M059J (cell line): ENCODE measurements at places on chromosomes 4 and X.

DNA sequence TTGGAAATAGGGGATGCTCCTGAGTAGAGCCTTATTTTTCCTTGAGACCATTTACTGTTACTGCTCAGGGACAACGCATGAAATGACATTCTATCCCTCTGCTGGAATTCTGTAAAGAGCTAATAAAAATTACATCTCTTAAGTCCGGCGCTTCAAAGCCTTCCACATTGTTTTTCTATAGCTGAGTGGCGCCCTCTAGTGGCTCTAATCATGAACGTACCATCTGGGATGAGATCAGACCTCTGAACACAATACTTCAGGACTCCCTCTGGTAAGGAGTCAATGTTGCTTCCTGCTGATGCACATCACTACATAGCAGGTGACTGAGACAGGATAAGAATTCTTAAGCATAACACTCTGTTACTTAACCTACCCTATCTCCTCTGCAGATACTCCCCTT is 6.0 kb downstream of the HMGN5 start:
- peak; percentile 66 for DNase-seq

DNA sequence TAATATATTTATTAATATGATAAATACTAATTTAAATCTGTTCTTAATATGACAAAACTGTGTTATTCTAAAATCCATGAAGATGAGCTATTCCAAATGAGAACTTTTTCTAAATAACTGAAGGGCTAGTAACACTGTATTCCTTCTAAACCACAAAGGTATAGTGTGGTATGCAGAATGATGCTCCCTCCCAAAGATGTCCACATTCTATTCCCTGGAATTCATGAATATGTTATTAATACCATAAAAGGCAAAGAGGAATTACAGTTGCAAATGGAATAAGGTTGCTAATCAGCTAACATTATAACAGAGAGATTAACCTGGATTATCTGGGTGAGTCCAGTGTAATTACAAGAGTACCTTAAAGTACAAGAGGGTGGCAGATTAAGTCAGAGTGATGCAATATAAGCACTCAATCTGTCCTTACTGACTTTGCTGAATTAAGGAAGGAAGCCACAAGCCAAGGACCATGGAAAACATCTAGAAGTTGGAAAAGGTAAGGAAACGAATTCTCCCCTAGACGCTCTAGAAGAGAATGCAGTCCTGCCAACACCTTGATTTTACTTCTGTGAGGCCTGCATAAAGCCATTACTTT is 20.7 kb upstream of the MAB21L2 start:
- DNase-seq: no peak

DNA sequence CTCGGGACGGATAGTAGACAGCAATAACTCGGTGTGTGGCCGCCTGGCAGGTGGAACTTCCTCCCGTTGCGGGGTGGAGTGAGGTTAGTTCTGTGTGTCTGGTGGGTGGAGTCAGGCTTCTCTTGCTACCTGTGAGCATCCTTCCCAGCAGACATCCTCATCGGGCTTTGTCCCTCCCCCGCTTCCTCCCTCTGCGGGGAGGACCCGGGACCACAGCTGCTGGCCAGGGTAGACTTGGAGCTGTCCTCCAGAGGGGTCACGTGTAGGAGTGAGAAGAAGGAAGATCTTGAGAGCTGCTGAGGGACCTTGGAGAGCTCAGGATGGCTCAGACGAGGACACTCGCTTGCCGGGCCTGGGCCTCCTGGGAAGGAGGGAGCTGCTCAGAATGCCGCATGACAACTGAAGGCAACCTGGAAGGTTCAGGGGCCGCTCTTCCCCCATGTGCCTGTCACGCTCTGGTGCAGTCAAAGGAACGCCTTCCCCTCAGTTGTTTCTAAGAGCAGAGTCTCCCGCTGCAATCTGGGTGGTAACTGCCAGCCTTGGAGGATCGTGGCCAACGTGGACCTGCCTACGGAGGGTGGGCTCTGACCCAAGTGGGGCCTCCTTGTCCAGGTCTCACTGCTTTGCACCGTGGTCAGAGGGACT is 5.7 kb upstream of the MSANTD1 start:
- no peak for DNase-seq

DNA sequence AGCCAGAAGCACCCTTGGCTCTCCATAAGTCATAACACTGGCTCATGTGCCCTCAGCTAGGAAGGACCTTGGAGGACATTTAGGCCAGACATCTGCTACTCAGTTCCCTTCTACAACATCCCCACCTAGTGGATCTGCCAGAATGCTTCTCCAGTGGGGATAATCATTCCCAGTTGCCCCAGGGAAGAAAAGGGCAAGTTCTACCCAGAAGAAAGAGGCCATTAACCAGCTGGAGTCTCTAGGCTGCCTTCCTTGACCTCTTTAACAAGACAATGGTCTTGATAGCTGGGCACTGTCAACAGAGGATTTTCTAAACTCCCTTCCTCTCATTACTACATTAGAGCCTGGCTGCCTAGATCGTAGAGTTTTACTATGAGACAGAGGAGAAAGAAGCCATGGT is 42.0 kb downstream of the LGI2 start:
- peak; percentile 54 for DNase-seq

DNA sequence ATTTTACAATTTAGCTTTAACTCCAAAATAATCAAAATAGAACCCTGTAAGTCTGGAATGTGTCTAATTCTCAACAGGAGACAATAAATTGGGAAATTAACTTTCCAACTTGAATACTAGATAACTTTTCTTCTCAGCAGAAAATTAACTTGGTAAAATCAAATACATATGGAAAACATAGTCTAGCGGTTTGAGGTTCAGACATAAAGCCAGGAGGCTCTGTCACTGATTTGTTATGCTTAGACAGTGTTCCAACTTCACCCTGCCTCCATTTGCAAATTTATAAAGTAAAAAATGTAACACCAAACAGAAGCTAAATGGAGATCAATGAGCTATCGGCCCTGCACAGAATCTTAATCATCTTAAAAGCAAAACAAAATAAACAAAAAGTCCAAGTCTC is 46.3 kb downstream of the TBCK start:
- DNase-seq: no peak

DNA sequence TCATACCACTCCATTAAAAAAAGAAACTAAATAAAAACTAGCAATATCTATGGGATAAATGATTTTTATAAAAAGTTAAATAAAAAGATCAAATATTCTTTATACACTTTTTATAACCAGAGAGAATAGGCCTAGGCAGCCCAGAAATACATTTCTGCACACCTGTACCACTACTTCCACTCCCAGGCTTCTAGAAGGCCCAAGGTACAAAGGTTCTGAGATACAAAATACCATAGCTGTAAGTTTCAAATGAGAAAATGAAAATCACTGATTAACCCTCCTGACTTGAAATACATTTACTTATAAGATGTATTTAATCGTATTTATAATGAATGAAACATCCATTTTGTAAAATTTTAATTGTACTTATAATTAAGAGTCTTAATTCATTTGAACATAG is 226.5 kb upstream of the MAB21L2 start:
- no peak for DNase-seq

DNA sequence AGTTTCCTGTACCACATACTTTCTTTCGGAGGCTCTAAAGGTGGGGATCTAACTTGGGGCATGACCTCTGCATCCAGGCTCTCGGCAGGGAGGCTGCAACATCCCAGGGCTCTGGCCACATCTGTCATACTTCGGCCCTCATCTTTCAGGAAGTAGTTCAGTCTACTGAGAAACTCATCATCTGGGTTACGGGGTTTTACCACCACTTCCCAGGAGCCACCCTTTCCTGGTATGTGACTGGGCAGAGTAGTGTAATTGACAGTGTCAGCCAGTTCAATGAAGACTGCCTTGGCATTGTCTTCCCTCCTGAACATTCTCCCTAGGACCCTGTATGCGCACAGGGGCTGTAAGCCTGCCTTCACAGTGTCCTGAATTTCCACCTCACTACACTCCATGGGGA is 2.8 kb downstream of the PNMA5 start:
- no peak for DNase-seq

DNA sequence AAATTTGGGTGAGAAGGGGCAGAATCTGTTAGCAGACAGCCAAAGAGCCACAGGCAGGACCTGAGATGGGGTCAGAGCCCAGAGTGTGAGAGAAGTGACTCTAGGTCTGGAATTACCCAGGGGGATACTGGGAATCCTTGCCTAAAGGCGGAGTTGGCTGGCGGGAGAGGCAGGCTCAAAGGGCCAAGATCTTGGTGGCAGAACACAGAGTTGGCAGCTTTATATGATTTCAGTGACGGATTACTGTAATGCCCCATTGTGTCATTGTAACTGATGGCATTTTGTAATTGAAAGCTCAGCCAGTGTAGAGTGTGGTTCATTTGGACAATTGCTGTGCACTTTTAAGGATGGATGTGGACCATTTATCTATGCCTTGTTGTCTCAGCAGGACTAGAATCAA is 77.3 kb downstream of the SMIM20 start:
- peak; percentile 9 for DNase-seq

GRCh38 chrX:154401918-154402621 is 3.9 kb downstream of the RPL10 start:
- DNase-seq: peak; percentile 45

DNA sequence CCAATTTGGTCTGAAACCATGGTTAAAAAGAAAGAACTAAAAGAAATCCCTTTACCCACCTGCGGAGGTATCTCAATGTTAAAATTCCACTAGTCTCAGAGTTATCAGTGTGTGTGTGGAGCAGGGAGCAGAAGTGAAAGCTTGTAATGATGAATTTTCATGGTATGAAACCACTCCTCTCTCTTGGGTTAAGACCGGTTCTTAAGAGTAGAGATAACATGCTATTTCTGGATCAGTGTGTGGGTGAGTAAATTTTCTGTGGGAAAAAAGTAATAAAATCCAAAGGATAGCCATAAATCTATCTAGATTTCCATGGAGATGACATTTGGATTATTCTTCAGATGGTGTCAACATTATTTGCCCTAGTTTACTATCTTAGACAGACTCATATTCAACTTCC is 3.2 kb downstream of the FGF13 start:
- no peak for DNase-seq

- DNase-seq: no peak
Measured at GRCh38 chrX:49282647-49283011, 13.0 kb downstream of the PPP1R3F start.
